ENCODE measurements at places on chromosomes 5 and 9.

GRCh38 chr5:961002-961710, 47.4 kb upstream of the NKD2 start:
- DNase-seq: no peak

GRCh38 chr9:96050861-96051155, 175.3 kb downstream of the ERCC6L2 start:
- no peak for DNase-seq

DNA sequence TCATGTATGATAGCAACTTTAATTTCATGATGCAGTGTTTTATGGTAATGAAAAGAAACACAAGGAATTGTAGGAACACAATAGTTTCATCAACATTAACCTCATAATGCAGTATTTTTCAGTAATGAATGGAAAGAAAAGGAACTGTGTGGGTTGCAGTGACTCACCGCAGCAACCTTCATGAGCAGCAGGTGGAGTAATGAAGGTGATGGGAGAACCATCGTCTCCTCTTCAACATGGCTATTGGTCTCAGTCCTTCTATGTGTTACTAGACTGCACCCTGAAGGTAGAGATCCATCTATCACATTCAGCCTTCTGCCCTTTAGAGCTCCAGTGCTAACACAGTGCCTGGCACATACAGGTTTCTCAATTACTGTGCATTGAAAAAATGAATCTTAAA, 58.0 kb downstream of the TMEM215 start:
- DNase-seq: no peak

DNA sequence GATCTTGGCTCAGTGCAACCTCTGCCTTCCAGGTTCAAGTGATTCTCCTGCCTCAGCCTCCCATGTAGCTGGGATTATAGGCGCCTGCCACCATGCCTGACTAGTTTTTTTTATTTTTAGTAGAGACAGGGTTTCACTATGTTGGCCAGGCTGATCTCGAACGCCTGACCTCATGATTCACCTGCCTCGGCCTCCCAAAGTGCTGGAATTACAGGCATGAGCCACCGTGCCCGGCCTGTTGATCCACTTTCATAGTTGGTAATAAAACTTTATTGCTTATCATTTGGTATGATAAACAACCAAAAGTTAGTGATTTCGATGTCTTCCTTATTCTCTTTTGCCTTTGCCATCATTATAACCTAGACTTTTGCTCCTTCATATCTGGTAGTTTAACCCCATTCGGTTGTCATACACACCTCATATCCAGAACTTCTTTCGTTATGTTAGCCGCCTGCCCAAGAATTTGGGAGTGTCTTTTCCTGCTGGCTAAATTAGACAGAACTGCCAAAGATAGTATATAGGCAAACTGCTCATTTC, 45.0 kb downstream of the UBE2R2 start:
- DNase-seq: no peak

GRCh38 chr9:119961774-119962424, 592.7 kb upstream of the BRINP1 start:
- no peak for DNase-seq

DNA sequence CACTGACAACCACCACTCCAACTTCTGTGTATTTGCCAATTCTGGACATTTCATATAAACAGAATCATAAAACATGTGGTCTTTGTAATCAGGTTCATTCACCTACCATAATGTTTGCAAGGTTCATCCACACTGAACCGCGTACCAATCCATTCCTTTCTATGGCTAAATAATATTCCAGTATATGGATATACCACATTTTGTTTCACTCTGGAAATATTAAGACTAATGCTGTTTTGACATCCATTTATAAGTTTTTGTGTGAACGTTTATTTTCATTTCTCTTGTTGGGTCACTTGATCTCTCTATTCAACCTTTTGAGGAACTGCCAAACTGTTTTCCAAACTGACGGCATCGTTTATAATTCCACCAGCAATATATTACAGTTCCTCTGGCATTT, 26.3 kb upstream of the RNF38 start:
- no peak for DNase-seq

DNA sequence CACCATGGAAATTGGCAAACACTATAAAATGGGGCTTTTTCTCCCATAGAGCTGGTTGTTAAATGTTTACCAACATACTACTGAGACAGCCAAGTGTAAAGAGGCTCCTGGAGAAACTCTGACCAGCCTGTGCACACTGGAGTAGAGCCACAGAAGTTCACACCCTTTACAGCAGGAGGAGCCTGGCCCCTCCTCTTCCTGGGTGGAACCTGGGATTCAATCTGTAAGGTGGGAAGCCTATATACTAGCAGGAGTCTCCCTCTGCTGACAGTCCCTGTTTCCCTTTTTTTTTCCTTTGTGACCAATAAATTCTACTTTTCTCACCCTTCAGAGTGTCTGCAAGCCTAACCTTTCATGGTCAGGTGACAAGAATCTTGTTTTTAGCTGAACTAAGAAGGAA, 10.4 kb upstream of the SLC30A5 start:
- DNase-seq: no peak

DNA sequence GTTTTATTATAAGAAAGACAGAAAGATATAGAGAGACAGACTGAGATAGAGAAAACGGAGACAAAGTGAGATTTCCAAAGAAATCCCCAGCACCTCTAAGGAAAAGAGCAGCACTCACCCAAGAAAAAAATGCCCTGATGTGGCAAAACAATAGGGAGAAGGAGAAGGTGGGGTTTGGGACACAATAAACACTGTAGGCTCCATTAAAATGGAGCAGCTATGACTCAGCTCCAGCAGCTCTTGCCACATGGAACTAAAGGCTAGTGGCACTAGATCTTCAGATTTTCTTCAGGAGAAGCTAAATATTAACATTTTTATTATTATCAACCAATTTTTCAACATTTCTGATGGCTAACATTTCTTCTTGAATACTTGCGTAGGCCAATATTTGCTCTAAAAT, 321.8 kb downstream of the TRIM32 start:
- DNase-seq: no peak

GRCh38 chr5:133387091-133387490, 225.2 kb downstream of the FSTL4 start:
- no peak for DNase-seq

DNA sequence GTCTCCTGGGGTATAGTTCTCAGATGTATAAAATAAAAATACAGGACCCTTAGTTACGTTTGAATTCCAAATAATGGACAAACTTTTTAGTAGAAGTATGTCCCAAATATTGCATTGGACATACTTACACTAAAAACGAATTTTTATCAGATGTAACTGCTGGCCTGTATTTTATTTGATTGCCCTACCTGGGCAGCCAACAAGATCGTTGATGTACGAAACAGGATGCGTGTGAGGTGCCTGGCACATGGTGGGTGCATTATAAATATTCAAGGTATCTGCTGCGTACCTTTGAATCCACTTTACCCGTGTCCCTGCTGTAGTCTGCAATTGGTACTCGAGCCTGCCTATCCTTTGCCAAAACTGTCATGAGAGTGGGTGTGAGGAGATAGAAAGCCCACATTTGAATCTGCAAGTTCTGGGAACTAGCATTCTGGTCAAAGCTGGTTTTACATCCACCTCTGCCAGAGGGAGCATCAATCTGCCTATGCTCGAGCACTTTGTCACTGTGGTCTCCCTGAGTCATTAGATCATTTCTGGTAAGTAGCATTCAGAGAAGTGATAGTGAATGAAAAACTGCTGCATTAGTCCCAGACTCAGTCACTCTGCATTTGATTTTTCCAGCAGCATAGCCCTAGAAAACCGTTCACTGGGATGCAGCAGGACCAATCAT, 133.7 kb upstream of the IQGAP2 start:
- no peak for DNase-seq

DNA sequence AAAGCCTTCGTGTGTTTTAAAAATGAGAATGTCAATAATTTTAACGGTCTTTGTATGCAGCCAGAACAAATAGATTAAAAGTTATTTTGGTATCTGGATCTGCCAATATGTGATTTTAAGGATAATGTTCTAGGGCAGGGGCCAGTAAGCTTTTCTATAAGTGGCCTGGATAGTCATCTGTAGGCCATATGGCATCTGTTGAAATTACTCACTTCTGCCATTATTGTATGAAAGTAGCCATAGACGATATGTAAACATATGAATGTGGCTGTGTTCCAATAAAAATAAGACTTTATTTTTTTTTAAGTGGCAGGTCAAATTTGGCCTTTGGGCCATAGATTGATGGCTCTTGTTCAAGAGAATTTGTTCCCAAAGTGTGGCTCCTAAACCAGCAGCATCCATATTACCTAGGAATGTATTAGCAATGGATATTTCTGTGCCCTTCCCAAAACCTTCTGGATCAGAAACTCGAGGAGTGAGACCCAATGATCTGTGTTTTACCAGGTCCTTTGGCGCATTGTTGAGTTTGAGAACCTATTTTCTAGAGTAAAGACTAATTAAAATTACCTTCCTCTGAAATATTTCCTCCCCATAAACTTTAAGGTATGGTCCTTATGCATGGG, 55.9 kb downstream of the C6 start:
- DNase-seq: no peak

DNA sequence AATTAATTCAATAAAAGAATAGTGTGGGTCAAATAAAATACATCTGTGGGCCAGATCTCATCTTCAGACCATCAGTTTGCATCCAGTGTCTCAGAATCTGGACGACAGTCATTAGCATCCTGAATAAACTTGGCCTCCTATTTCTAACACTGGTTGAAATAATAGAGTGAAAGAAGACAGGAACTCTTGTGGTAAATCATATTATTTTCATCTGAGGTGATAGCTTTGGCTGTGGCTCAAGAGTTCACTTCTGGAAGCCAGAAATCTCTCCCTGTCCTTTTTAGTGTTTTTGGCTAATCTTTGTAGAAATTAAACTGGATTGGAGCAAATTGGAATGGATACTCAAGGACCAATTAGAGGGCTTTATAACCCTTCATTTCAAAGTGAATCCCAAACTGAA, 63.4 kb upstream of the HMHB1 start:
- DNase-seq: no peak

GRCh38 chr9:69264526-69264925, 60.5 kb upstream of the ENTREP1 start:
- no peak for DNase-seq

DNA sequence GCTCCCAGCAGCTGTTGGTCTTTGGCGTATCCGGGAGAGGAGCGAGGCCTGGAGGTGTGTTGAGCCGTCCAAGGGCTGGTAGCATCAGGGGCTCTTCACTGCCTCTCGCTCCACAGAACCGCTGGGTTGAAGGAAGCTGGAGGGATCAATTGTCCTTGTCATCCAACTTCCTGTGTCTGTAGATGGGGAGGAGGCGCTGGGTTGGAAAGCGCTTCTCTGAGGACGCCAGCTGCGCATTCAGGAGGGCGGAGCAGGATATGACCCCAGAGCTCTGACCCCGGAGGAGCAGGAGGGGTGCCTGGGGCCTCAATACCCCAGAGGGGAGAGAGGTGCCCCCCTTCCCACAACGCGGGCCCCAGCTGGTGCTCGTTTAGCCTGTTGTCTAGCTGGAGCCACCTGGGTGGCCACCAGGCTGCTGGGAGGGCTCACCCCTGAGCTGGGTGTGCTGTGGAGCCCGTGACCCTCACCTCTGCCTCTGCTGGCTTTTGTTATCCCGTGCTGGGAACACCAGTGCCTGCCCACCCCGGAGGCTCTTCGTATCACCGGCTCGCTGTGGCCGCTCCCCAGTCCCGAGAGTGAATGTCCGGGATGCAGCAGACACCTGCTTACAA, 2.0 kb upstream of the DBH start:
- no peak for DNase-seq

GRCh38 chr5:71922584-71923106, 184.6 kb upstream of the MAP1B start:
- no peak for DNase-seq
